Activated CD4-positive, CD25-positive, alpha-beta regulatory T cell treated with anti-CD3 and anti-CD28 coated beads, Interleukin-2, amount 50 U/mL, for 72 hours (primary cell): ENCODE measurements at places on chromosomes 11 and 22.

- DNase-seq, result no peak
Observed at GRCh38 chr11:92846491-92847125, 122.8 kb upstream of the MTNR1B start.

GRCh38 chr11:110317516-110317932 is 21.1 kb upstream of the RDX start:
- no peak for DNase-seq

DNA sequence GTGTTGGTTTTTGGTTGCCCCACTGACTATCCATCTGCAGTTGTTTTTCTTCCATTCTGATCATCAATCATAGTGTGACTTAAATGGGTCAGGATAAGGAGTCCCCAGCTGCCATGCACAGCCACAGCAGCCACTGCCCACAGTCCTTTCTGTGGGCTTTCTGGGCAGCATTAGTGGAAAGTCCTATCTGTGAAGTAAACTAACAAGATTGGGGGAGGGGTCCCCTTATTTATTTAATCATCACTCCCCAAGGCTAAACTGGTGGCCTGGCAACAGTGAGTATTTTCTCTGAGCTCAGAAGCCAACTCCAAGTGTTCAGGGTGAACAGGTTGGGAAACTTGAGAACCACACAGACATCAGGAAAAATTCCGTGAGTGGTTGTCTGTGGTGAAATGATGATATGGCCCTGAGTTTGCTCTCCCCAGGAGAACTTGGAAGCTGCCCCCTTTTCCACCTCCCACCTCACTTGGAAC is 145.0 kb downstream of the CCDC34 start:
- DNase-seq, result no peak

DNA sequence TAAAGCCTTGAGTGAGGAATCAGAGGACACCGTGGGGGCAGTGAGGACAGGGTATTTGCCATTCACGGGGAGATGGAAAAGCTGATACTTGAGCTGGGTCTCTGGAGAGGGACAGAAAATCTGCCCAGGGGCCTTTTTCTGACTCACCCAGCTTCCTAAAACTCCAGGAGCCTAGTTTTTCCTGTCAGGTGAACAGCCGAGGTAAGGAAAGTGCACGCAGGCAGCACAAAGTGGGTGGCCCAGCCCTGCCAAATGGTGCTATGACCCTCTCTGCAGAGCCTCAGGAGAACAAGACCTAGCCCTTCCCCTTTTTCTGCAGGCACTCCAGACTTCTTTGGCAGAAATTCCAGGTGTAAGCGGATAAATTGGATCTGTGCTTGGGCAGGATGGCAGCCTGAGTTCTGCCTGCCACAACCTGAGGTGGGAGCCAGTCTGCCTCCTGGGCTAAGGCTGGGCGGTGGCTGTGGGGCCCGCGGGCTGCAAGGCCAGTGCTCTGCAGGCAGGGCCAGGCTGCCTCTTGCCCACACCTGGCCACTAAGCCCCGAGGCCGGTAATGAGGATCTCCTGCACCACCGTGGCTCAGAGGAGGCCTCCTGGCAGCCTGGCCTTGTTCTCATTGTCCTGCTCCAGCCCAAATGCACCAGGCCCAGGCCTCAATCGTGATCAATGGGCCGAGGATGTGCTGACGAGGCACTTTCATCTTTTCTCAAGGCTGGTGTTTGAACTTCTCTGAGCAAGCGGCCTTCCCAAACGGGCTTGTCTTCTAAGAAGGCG is 72.9 kb upstream of the LMO1 start:
- no peak for DNase-seq

GRCh38 chr11:16312233-16312765 is 44.0 kb downstream of the SOX6 start:
- DNase-seq, result no peak

DNA sequence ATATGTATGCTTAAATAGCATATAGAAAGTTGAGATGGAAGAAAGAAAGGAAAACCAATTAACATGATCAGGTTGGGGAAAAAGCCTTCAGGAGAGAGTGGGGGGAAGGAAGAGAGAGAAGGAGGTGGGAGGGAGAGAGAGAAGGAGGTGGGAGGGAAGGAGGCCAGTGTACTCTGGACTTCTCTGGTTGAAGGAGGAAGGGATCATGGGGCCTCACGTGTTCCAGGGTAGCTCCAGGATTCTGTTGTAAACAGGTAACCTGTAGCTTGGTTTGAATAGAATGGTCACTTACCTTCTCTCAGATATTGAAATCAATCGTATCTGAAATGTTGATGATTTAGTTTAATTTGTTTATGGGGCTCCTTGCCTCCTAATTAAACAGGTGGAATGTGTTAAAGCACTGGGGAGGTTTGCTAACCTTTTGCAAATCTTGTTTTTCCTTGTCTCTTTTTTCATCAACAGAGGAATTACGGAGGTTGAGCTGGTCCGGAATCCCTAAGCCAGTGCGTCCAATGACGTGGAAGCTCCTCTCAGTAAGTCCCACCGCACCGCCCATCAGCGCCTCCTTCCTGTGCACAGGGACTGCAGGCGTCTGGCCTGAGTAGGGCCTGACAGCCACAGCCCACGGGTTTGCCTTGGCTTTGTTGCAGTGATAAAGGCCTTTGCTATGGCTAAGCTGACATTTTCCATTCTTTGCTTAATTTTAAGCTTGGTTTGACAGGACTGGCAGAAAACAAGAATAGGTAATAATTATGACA is 115.9 kb downstream of the TBC1D22A start:
- no peak for DNase-seq

GRCh38 chr11:109443052-109443451 is 21.1 kb downstream of the C11orf87 start:
- DNase-seq, result no peak

GRCh38 chr22:39409516-39410029 is 10.0 kb downstream of the TAB1 start:
- DNase-seq, result no peak
